Right atrium auricular region (tissue), 2 donors: ENCODE measurements at places on chromosomes 2 and 18. TPM values are rescaled to one million over a fixed set of nuclear protein-coding genes. Genes with fewer than 3 reads are reported as not detected.

- DNase-seq = no peak
These were observed 95.3 kb upstream of the CAVIN2 start for GRCh38 chr2:191942090-191942738.

DNA sequence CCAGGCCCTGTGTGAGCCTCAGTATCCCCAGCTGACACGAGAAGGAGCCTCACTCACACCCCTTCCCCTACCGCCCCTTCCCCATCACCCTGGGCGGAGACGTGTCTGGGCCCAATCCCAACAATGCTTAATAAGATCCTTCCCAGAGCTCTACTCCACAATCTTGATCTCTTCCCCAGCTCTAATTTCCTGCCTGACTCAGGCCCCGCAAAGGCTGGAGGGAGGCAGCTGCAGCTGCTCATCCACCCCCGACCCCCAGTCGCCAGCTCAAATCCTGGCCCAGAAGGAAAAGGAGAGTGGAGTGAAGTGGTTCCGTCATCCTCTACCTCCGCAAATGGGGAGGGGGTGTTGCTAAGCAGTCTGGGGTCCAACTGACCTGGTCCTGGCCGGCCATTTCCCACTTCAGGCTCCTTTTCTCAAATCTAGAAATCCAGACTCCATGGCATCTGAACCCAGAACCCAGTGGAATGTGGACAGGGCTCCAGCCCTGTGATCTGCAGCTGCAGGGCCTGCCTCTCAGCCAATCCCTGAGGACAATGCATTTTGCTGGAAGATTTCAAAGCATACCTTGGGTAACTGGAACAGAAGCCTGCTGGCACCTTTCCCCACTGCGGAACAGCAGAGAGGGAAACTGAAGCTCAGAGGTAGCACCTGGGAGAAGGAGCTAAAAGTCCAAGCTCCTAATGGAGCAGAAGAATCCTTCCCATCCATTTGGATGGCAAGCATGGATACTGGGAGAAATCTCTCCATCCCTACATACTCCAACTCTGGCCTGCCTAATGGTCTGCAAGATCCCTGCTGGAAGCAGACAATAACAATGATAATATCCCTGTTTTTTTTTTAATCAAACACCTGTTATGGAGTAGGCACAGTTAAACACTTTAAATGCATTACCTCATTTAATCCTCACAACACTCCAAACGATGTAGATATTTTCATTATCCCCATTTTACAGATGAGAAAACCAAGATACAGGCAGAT is 5.6 kb upstream of the TNS1 start:
- DNase-seq = no peak

- DNase-seq = no peak
These were observed 12.4 kb downstream of the KLHL14 start for GRCh38 chr18:32760391-32760790.

Gene L3MBTL4
- 10.5 TPM for total RNA-seq
